MCF 10A (cell line): ENCODE measurements at places on chromosomes 1 and 21.

DNA sequence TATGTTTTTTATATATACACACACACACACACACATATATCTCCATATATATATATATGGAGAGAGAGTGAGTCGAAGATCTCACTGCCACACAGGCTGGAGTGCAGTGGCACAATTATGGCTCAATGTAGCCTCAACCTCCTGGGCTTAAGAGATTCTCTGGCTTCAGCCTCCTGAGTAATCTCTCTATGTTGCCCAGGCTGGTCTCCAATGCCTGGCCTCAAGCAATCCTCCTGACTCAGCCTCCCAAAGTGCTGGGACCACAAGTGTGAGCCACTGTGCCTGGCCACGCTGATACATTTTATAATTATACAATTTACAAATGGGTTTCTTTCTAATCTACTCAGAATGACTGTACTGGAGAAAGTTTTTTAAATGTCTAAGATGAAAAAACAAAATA is 664.2 kb downstream of the PTPRC start:
- no peak for DNase-seq

DNA sequence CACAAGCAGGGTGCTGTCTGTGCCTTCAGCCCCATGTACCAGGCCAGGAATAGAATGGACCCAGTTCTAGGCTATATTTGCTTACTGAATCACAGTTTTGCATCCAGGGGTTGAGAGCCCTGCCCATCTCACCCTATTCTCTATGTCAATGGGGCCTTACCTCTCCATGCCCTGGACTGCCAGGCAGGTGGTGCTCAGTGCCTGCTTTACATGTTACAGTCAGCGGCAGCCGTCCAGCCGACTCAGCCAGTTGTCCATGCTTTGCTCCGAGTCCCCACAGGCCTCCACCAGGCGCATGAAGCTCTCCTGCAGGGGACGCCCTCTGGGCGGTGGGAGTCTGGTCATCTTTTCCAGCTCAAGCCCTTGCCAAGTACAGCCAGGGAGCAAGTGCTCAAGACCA is 12.2 kb upstream of the FAM167B start:
- DNase-seq, result no peak

DNA sequence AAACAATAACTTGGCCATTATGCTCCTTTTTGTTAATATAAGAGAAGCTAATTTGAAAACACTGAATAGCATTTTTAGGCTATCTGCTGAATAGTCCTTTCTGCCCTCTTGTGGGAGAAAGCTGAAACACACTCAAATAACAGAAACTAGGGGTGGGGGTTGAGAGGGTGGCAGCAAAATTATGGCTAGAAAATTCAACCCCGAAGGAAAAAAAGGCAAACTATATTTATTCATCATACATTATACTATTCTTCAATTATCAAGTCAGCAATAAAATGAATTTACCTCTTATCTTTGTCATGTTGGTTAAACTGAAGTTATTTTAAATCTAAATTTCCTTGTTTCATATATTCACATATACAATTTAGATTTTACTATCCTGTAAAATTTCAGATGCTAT is 255.9 kb downstream of the FAF1 start:
- DNase-seq, result peak; percentile 66

DNA sequence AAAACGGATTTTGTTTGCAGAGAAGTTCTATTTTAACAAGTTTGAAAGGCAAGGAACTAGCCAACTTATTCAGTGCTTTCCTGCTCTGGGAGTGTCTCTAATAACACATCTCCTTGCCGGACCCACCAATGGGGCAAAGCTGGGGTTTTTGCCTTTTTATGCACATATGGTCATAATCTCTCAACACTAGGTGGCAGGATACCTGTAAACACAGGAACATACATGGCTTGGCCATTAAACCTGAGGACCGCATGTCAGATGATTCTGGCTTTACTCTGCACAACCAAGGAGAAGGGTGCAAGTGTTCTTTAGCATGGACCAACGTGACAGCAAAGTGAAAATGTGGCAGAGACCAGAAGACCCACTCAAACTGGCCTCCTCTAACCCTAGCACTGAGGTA is 4.9 kb downstream of the TMEM9 start:
- DNase-seq, result peak; percentile 80

GRCh38 chr1:155174324-155175280 is 953 bp downstream of the TRIM46 start:
- DNase-seq, result no peak

GRCh38 chr1:207923121-207923520 is 12.2 kb upstream of the CD34 start:
- no peak for DNase-seq

GRCh38 chr1:79396901-79397300 is 390.4 kb upstream of the ADGRL4 start:
- DNase-seq, result no peak

- peak; percentile 36 for DNase-seq
Observed at GRCh38 chr1:56897150-56898004, 42.8 kb downstream of the C8A start.
